ENCODE measurements at places on chromosomes 3 and 15.
A peak's percentile ranks its signal among the peaks of the same experiment; 100 is the strongest.

- no peak overlapping the region for H3K4me3 ChIP-seq
- DNase-seq: no peak
- no peak overlapping the region for H3K27ac ChIP-seq
These were observed 315.8 kb upstream of the SATB1 start for GRCh38 chr3:18740631-18741583.

DNA sequence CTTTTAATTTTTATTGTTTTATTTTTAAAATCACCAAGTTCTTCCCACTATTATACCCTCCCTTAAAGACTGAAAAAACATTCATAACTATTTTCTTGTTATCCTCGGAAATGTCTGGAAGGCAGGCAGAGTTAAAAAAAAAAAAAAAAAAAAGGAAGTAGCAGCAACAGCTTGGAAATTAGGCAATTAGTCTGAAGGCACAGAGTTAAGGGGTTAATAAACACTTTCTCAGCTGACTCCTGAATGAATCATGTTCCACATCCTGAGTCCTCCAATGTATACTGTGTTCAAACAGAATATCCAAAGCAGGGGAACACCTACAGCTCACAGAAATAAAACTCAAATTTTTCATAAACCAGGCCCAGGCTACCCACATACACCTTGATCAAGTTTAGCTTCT, 5.8 kb downstream of the HEXA start:
- peaks cover 4% of the 10 kb centered on the region for H3K36me3 ChIP-seq
- H3K4me3 ChIP-seq: no peak overlapping the region
- no peaks in the 10 kb centered on the region for H3K27me3 ChIP-seq
- H3K27ac ChIP-seq: no peak overlapping the region
- H3K4me1 ChIP-seq: peaks cover 3% of the 10 kb centered on the region

DNA sequence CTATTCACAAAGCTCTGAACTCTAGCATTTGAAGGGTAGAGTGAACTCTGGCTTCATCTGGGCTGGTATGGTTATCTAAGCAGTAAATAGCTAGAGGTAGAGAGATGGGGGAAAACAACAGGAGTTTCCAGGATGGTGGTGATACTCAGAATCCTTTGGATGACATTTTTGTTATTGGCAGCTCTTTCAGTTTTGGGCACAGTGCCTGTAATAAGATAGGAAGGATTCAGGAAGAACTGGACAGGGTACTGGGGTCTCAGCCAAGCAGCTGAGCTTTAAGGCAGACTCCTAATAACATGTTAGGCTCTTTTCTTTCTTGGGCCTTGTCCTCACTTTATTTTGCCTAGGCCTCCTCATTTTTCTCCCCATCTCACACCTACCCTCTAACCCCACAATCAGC, 338.5 kb downstream of the CADM2 start:
- H3K27me3 ChIP-seq: no peaks in the 10 kb centered on the region
- H3K36me3 ChIP-seq: no peaks in the 10 kb centered on the region
- no peaks in the 10 kb centered on the region for H3K4me1 ChIP-seq
- no peak overlapping the region for H3K4me3 ChIP-seq
- no peak overlapping the region for H3K27ac ChIP-seq

- no peak overlapping the region for H3K27ac ChIP-seq
- no peak overlapping the region for H3K4me3 ChIP-seq
- DNase-seq: peak; percentile 83
- H3K4me1 ChIP-seq: no peaks in the 10 kb centered on the region
These were observed 39.7 kb upstream of the PYGO1 start for GRCh38 chr15:55627730-55628368.

- H3K4me3 ChIP-seq: no peak overlapping the region
- no peaks in the 10 kb centered on the region for H3K27me3 ChIP-seq
- peaks cover 17% of the 10 kb centered on the region for H3K4me1 ChIP-seq
- no peaks in the 10 kb centered on the region for H3K36me3 ChIP-seq
- H3K27ac ChIP-seq: no peak overlapping the region
These were observed 13.7 kb upstream of the GRIP2 start for GRCh38 chr3:14553871-14554270.

- peak overlapping the region; percentile 88 for H3K27ac ChIP-seq
- H3K27me3 ChIP-seq: no peaks in the 10 kb centered on the region
- H3K36me3 ChIP-seq: no peaks in the 10 kb centered on the region
- H3K4me1 ChIP-seq: peaks cover 7% of the 10 kb centered on the region
These were observed 959 bp upstream of the RASA2 start for GRCh38 chr3:141485641-141486495.

DNA sequence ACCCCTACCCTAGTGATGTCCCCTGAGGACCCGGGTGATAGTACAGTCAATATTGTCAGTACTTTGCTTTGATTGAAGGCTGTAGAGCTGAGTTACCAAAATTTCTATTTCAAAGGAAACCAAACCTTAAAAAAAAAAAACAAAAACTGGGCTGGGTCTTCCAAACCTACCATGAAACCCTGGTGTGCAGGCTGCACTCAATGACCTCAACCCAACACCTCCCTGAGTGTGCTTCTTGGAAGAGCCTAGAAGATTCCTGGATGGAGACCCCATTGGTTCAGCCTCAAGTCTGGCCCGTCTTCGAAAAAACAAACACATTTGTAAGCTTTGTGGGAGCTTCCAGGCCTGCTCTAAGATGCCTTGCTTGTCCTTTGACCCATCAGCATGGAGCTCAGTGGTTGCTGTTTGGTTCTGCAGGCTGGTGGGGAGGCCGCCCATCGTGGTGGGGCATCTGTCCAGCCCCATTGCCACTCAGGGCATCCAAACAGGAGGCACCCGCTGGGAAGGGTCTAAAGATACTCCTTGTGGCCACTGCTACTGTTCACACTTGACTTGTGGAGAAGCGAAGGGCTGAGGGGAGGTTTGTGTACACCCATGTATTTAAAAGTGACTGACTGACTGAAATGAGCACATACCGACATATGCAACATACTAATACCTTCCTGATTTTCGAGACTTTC, 32.2 kb downstream of the CRTAP start:
- H3K27me3 ChIP-seq: no peaks in the 10 kb centered on the region
- DNase-seq: no peak
- H3K27ac ChIP-seq: no peak overlapping the region

GRCh38 chr3:174110761-174111160, 713.2 kb downstream of the NLGN1 start:
- H3K27me3 ChIP-seq: no peaks in the 10 kb centered on the region
- no peak for DNase-seq
- H3K4me1 ChIP-seq: no peaks in the 10 kb centered on the region
- H3K4me3 ChIP-seq: no peak overlapping the region

GRCh38 chr3:169218314-169218983, 445.1 kb downstream of the MECOM start:
- no peak overlapping the region for H3K4me3 ChIP-seq
- no peaks in the 10 kb centered on the region for H3K4me1 ChIP-seq
- peak; percentile 8 for DNase-seq
- no peak overlapping the region for H3K27ac ChIP-seq
- no peaks in the 10 kb centered on the region for H3K27me3 ChIP-seq
- no peaks in the 10 kb centered on the region for H3K36me3 ChIP-seq

DNA sequence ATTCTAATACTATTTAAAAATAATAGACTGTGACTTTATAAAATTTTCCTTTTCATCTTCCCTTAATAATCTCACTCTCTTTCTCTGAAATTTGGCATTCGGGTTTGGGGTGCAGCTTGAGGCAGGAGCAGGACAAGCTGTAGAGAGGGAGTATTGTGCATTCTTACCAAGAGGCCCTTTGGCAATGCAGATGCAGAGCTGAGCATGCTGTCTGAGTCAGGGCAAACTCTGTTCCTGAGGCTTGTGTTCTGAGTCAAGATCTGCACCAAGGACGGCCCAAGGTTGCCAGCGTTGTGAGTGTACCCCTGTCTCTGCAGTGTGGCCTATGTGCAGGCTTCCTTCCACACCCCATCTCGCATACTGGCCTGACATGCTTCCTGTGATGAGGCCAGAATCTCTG, 343.8 kb upstream of the FRG2C start:
- H3K4me1 ChIP-seq: no peaks in the 10 kb centered on the region
- H3K27me3 ChIP-seq: no peaks in the 10 kb centered on the region
- no peak for DNase-seq
- no peak overlapping the region for H3K27ac ChIP-seq
- H3K4me3 ChIP-seq: no peak overlapping the region
- no peaks in the 10 kb centered on the region for H3K36me3 ChIP-seq

DNA sequence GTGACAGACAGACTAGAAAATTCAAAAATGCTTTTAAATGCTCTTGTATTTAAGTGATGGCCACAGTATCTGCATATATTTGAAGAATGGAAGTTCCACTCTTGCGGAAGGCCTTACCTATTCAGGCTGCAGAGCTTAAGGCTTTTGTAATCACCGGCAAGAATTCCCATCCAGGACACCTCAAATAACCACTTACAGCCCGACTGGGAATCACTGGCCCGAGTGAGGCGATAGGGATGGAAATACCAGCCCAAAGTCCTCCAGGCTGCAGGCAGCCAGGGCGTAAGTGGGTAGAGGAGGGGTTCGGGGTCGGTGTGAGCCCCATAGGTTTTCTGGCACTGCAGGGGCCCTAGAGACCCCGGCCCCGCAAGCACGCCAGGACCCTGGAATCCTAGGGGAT, 9.5 kb downstream of the CMTM7 start:
- H3K27ac ChIP-seq: peak overlapping the region; percentile 87
- H3K36me3 ChIP-seq: no peaks in the 10 kb centered on the region
- H3K4me1 ChIP-seq: peaks cover 3% of the 10 kb centered on the region
- H3K4me3 ChIP-seq: no peak overlapping the region
- DNase-seq: no peak
- H3K27me3 ChIP-seq: no peaks in the 10 kb centered on the region
